HS-27A (cell line): ENCODE measurements at places on chromosomes 3 and 15.

- no peak for DNase-seq
These were observed 130.4 kb downstream of the FRMD5 start for GRCh38 chr15:44064706-44065105.

DNA sequence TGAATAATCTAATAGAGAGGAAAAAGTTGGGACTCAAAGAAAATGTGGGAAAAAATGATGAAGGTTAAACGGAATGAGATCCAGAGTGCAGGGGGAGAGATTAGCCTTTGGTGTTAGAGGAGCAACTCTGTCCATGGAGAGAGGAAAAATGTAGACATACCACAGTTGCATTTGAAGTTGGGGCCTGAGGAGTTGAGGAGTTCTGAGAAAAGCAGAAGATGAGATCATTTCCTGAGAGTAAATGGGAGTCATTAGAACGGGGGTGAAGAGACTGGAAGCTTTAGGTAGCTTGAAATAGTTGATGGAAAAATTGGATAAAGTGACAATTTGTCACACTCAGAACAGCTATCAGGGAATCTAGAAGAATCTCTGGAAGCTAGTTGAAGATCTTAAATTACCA, 7.3 kb downstream of the CCR5AS start:
- no peak for DNase-seq

- no peak for DNase-seq
These were observed 15.5 kb upstream of the NCEH1 start for GRCh38 chr3:172726380-172726779.

GRCh38 chr3:46477145-46477544, 12.4 kb upstream of the LTF start:
- no peak for DNase-seq

DNA sequence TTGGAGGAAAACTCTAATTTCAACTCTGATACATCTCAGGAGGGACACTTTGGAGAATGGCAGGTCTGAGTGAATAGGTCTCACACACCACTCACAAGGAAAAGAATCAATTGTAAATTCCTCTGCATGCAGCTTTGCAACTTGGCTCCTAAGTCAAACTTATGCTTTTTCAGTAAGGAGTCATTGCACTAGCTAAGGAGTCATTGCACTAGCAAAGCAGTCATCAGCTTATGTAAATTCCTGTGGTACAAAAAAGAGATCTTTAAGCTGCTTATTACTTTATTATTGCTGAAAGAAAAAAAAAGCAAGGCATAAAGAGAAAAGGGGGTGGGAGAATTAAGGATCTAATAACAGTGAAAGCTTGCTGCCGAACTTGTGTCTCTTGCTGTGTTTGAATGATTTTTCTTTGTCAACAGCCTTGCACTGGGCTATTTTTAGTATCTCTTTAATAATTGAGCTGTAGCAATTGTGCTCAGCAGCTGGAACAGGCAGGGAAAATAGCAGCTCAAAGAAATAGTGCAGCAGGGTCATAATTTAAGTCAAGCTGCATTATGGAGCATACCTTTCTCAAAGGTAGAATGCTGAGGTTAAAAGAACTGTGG, 154.3 kb upstream of the ARPP21 start:
- DNase-seq = no peak

DNA sequence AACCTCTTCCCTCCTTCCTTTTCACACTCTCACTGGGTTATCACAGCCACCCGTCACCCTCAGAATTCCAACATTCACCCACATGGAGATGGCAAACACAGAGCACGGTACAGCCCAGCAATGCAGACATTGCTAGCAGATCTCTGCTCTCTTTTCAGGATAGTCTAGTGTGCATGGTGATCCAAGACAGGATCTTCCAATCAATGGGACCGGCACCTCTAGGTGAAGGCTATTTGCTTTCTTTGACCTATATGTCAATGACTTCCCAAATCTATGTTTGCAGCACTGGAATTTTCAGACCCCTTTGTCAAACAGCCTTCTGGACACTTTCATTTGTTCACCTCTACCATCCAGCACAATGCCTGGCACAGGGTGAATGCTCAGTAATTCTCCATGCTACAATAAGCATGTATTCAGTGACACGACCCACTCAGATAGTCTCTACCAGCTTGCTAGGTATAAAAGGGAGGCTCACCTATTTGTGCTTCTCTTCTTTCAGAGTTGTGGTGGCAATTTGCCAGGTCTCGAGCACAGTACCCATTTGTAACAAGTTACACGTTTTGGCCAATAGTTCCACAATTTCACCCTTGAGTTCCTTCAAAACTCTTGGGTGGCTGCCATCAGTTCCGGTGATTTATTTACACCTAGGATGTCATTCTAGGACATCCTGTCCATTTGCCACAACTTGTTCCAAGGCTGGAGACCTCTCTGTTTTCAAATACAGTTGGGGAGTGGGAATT, 279.1 kb upstream of the ICE2 start:
- DNase-seq = no peak

GRCh38 chr3:171901615-171902312, 58.6 kb downstream of the TMEM212 start:
- DNase-seq = no peak

- no peak for DNase-seq
These were observed 557.2 kb upstream of the TBL1XR1 start for GRCh38 chr3:177754508-177754921.

DNA sequence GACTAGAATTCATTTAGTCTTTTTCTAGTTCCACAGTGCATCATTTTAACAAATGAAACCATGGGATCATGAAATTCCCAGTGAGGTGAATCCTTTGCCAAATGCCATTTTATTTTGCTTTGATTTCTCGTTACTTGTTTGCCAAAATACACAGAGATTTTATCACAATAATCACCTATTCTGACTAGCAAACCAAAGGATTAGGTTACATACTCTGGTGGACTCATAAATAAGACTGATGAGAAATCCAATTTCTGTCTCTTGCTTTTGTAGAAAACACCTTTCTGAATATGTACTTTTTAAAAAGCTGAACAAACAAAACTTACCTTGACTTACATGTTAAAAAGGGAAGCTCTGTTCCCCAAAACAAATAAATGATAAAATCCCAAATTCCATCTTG, 12.2 kb downstream of the ERC2 start:
- no peak for DNase-seq

GRCh38 chr3:63955036-63955650, 43.0 kb upstream of the SCAANT1 start:
- DNase-seq = no peak
